Upper lobe of right lung (tissue), 1 donor: ENCODE measurements at places on chromosomes 12 and 14. TPM values are rescaled to one million over a fixed set of nuclear protein-coding genes. Genes with fewer than 3 reads are reported as not detected.
A peak's percentile ranks its signal among the peaks of the same experiment; 100 is the strongest.

DNA sequence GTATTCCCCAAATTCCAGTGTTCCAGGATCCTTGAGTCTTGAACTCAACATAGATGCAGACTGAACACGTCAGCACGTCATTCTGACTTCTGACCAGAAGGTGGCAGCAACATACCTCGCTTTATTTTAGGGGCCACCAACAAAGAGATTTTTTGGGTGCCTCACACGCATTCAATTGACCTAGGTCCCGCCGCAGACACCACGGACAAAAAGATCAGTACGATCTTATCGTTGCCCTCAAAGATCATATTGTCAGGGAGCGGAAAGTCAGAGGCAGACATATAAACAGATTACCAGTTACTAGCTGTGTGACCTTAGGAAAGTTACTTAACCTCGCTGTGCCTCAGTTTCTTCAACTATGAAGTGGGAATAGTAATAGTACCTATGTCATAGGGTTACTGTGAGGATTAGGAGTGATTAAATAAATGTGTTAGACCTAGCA lies 6.5 kb upstream of the PRPH start:
- peak; percentile 29 for DNase-seq

- no peak for DNase-seq
These were observed 4.9 kb downstream of the VAMP1 start for GRCh38 chr12:6465467-6466183.

DNA sequence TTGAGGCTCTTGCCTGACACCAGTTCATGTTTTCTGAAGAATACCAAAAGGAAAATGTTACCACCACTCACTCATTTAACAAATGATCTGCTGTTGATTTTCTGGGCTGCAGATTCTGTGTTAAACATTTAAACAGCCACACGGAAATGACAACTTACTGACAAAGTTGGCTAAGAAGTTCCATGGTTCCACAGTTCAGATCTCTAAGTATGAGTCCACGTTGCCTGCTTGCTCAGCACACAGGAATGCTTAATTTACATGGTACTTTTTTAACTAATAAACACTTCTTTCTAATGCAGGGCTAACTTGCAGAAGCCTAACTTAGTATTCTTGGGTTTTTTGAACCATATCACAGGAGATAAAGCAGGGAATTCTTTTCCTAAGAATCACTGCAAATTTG lies 34.7 kb downstream of the PTGER2 start:
- no peak for DNase-seq

DNA sequence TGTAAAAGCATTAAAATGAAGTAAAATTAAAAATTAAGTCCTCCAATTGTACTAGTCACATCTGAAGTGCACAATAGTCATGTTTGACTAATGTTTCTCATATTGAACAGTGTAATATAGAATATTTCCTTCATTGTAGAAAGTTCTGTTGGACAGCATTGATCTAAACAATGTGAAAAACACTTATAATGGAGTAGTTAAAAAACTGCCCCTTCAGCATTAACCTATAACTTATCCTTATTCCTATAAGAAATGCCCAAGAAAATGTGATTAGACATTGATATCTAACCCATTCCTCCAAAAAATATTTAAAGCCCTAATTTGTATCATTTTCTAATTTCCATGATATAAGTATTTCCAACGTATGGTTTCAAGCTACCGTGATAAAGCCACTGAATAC lies 210.7 kb downstream of the RASSF9 start:
- no peak for DNase-seq

DNA sequence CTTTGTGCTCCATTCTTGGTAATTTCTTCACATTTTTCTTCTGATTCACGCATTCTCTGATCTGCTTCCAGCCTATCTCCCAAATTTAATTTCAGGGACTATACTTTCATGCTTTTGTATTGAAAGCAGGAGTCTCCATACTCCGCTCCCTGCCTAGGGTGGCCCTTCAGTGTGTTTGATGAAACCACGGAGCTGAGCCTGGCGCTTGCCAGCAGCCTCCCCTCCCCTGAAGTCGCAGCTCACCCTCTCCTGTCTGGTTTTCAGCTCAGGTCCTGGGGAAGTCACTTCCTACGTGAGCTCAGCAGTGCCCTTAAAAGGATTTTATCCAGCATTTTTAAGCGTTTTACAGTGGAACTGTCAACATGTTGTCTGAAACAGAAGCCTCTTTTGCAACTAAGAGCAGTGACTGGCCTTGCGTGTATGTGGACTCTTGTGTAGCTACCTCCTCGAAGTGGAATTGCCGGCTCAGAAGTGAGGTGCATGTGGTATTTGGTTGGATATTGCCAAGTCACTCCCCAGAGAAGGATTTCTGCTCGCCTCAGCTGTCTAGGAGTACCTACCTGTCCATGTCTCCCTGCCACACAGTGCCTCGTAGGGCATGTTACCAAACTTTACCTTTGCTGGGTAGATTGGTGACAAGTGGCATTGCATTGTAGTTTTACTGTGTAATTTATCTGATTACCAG lies 78.5 kb downstream of the TESC start:
- DNase-seq: no peak

- DNase-seq: no peak
These were observed 255.7 kb upstream of the FAR2 start for GRCh38 chr12:28893365-28893764.

GRCh38 chr12:104701756-104702155 lies 245.0 kb downstream of the CHST11 start:
- no peak for DNase-seq

DNA sequence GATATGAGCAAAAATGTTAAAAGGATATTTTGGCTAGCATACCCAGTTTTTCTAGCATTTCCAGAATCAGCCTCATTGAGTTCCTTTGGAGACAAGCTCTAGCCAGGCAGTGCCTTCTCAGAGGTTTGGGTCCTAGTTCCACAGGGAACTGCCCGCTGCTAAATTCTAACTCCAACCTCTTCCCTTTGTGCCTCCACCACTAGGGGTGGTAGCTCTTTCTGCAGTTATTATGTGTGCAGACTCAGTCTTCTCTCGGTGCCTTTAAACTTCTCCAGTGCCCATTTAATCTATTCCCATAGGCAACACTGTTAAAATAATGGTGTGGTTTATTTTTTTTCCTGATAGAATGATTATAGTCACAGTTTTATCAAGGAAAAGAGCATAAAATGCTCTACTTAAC lies 21.5 kb upstream of the SLC25A3 start:
- no peak for DNase-seq

DNA sequence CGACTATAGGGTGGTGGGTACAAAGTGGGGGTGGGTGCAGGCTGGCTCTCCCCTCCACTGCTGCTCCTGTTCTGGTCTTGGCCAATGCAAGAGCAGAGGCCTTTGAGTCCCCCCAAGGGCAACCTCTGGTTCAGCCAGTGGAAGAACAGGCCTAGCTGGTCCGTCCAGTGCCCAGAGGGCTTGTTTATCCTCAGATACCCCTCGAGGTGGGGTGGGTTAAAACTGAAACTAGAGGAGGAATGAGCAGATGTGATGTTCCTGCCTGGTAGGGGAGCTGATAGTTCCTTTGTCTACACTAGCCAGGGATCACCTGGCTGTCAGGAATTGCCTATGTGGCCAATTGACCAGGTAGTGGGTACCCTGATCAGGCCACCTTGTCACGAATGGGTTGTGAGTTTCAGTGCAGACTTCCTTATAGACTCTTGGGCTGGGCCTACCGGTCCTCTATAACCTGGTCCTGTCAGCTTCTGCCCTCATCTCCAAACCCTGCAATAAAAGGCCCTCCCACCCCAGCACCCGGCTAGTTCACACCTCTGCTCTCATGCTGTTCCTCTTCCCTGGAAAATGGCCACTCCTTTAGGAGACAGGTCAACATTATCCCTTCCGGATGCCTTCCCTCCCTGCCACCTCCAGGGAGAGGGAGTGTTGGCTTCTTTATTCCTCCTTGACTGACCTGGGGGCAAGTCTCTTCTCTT lies 10.7 kb upstream of the HSP90AA1 start:
- peak; percentile 26 for DNase-seq

- DNase-seq: no peak
These were observed 108.3 kb downstream of the CRADD start for GRCh38 chr12:93785249-93786010.

- peak; percentile 76 for DNase-seq
These were observed 20.4 kb downstream of the DLK1 start for GRCh38 chr14:100747021-100747586.

DNA sequence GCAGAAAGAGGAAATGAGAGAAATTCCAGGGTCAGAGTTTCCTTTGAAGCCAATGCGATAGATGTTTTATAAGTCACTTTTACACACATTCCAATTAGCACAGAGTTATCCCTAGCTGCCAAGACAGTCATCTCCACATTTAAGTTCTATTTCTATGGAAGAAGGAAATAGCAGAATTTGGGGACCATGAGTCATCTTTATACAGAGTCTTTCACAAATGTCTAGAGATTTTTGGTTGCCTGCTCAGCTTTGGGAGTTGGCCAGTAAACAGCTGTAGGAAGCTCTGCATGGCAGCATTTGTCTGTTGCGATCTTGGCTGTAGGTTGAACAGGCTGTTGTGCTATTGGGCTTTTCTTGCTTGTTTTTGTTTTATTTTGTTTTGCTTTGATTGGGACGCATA lies 884.3 kb downstream of the GALC start:
- no peak for DNase-seq

The KCNK10 gene
- 0.09 TPM for total RNA-seq

The DIO2 gene
- total RNA-seq: 1.0 TPM

The MIPOL1 gene
- total RNA-seq: 10.0 TPM

The REM2 gene
- total RNA-seq: 0.41 TPM

The RFX4 gene
- total RNA-seq: not detected

The DHRS2 gene
- total RNA-seq: 0.61 TPM
